Stromal cell of bone marrow (primary cell): ENCODE measurements at places on chromosomes 6 and 20.

DNA sequence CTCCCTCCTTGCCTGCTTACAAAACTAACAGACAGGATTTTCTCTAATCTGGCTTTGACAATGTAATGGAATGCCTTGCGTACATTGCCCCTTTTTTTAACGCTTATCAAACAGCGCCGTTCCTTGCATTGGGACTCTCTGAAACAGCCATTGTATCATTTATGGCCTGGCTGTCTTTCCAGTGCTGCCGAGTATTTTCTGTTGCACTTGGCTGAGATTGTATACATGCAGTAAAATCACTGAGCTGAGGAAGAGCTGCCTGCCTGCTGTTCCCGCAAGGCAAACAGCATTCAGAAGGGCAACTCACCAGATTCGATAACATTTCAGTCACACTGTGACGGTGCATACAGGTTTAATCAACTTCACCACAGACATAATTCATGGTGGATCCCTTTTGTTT is 106.0 kb downstream of the SH3BGRL2 start:
- DNase-seq = no peak

GRCh38 chr6:149114167-149114566 is 203.3 kb upstream of the TAB2 start:
- DNase-seq = no peak

DNA sequence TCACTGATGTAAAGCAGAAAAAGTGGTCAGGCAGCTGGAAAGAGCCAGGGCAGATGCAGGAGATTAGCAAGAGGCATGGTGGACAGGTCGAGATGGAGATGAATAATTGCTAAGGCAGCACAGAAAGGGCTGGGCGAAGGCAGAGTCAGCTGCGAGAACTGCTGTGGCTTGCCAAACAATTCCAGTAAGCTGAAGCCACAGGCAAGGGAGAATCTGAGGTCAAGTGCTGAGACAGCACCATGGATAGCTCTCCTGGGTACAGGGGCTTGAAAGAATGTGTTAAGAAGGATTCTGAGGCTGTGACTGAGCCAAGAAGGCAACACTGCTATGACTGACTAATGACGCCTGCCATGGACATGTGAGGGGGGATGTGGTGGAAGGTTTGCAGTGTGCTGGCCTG is 220.8 kb upstream of the FOXA2 start:
- DNase-seq = peak; percentile 86

- DNase-seq = no peak
Observed at GRCh38 chr20:50303573-50304500, 113.2 kb downstream of the CEBPB start.

DNA sequence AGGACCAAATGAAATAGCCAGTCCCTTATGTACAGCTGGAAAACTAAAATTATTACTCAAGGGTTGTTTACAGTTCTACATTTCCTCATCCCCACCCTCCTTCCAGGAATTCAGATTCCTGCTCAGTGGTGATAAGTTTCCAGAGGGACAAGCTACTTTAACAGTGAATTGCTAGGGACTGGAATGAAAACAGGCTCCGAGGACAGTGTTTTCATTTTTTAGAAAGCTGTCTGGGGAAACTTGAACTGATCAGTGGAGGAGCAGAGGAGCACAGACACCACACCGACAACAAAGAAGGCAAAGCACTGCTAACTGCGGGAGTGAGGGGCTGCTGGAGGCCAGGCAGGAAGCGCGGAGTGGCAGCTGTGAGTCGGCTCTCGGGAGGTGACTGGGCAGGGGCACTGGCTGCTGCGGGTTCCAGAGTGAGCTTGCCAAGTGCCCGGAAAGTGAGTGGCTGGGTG is 322.2 kb downstream of the ESR1 start:
- DNase-seq = no peak

GRCh38 chr6:46340246-46340645 is 151.0 kb downstream of the RCAN2 start:
- DNase-seq = no peak

DNA sequence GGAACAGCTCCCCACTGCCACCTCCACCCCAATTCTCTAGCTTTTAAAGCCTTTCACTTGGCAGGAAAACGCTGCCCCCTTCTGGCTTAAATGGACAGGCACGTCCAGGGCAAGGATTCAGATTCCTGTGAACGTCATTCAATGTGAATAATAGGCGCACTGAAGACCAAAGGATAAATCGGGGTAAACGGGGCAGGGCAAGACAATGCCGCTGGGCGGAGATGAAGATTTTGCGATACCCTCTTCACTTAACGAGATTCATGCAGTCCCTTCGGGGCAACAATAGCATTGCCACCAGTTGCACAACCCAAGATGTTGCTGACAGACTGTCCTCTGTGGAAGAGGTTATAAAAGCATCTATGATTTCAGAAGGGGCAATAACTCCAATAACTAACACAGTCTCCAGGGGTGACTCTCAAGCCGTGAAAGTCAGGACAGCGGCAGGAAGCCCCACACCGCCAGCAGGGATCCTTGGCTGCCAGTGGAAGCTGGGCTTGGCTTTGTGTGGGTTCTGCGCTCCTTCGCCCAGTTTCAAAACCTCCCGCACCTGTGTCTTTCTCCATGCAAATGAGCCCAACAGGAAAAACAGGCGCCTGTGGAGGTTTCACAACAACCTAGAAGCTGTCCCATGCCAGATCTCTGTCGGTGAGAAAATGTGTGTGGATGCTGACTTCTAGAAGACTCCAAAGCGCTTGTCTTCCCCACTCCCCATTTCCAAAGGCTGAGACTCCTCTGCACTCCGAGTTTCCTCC is 291.8 kb downstream of the BMP7 start:
- DNase-seq = peak; percentile 9

- DNase-seq = no peak
Observed at GRCh38 chr6:137893181-137893580, 26.1 kb downstream of the TNFAIP3 start.

DNA sequence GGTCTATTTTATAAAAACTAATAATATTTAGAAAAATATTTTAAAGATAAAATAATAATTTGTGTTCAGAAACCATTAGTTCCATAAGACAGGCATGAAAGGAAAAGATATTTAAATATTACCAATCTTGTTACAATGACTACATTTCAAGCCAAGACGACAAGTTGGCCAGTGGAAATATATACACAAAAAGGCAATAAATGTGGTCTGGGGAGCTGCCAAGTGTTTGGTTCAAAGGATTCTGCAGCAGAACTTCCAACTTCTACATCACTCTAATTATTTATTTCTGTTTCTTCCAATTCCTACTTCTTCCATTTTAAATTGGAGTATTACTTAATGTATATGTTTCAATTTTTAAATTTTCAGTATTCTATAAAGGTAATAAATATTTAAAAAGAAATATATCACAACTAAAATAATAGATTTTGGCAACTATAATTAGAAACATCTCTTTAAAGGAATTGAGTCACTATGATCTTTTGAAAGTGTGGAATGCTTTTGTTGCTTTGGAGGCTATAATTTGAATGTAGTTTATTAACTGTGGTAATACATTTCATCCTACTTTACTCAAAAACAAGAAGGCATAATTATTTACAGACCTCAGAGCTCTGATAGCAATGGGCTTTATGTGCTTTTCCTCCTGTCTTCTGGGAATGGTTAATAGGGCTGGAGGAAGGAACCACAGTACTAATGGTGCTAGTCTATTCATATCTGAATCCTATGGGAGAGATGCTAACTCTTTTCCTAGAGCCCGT is 129.7 kb upstream of the FAM184A start:
- DNase-seq = peak; percentile 62

- no peak for DNase-seq
Observed at GRCh38 chr6:133456439-133456838, 215.3 kb downstream of the EYA4 start.

DNA sequence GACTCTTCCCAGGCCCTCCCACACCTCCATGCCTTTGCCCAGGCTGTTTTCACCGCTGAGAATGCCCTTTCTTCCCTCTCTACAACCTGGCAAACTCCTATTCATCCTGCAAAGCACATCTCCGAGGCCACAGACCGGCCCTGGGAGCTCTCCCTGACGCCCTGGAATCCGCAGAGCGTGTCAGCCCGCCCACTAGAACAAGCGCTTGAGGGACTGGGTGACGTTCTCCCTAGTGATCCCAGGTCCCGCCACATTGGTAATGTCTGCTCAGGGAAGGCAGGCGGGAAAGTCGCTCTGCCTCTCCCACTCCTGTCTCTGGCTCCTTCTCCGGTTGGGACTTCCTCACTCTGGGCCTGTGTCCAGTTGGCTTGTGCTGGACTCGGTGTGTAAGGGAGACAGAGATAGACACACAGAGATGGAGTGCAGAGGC is 61.6 kb downstream of the SRC start:
- DNase-seq = no peak

- no peak for DNase-seq
Observed at GRCh38 chr20:17583126-17583525, 13.3 kb downstream of the DSTN start.

DNA sequence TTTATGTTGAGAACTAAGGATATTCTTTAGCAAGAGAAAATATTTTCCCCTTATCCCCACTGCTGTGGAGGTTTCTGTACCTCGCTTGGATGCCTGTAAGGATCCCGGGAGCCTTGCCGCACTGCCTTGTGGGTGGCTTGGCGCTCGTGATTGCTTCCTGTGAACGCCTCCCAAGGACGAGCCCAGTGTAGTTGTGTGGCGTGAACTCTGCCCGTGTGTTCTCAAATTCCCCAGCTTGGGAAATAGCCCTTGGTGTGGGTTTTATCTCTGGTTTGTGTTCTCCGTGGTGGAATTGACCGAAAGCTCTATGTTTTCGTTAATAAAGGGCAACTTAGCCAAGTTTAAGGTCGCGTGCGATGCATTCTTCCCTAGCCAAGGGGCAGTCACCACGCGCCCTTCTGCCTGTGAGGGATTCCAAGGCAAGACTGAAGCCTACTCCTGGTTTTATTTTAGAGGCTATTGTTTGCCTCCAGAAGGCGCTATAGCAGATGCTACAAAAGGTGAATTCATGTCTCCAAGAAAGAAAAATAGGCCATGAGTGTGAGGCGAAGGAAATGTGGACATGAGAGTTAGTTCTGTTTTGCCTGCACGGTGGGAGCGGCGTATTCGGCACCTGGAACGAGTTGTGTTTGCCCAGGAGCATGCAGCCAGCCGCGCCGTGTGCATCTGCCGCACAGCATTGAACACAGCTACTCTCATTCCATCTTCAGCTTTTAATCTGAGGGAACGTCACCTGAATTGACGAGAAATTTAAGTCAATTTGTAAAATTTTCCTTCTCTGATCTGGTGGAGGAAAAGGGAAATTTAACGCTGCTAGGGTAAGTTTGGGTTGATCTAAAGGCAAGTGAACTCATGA is 40.3 kb upstream of the IRF4 start:
- no peak for DNase-seq

GRCh38 chr6:31814677-31815024 is 432 bp downstream of the HSPA1L start:
- DNase-seq = peak; percentile 98

DNA sequence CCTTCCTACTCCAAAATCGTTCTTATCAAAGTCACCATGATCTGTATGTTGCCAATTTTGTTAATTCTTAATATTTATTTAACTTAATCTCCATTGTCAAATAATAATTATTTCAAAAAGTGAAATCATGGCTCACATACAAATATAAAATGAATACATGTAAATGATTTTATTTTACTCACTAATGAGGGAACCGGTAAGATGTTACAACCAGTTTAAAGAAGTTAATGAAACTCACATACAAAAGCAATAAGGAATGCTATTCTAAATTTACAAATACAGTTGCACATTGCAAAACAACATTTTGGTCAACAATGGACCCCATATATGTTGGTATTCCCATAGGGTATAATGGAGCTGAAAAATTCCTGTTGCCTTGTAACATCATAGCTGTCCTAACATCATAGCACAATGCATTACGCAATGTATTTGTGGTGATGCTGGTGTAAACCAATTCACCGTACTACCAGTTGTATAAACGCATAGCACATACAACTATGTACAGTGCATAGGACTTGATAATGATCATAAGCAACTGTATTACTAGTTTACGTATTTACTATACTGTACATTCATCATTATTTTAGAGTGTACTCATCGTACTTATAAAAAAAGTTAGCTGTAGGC is 6.5 kb upstream of the SLC22A16 start:
- no peak for DNase-seq

DNA sequence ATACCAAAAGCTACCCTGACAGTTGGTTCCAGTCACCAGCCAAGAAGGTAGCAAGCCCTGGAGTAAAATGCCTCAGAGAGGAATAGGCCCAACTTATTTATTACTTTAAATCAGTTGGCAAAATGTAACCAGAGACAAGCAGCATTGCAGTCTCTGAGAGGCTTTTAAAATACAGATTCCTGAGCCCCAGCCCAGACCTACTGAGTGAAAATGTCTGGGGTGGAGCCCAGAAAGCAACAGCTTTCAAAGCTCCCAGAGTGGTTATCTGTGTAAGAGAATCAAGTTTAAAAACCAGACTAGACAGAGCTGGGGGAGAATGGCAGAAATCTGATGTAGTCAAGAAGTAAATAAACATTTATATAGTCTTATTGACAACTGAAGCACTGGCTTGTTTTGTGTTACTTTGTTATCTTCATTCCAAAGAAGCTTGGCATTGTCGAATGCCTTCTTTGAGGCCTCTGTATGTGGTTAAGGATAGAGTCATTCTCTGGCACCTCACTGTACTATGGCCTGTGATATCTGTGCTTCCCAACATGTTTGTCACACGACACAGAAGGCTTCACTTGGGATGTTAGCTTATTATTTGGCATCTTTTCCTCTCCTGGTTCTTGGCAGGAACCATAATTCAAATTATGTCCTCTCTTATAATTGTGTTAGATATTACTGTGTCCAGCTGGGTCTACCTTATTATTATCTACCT is 313.5 kb downstream of the SLC35F1 start:
- DNase-seq = no peak

GRCh38 chr6:19869464-19869863 is 32.3 kb downstream of the ID4 start:
- no peak for DNase-seq

DNA sequence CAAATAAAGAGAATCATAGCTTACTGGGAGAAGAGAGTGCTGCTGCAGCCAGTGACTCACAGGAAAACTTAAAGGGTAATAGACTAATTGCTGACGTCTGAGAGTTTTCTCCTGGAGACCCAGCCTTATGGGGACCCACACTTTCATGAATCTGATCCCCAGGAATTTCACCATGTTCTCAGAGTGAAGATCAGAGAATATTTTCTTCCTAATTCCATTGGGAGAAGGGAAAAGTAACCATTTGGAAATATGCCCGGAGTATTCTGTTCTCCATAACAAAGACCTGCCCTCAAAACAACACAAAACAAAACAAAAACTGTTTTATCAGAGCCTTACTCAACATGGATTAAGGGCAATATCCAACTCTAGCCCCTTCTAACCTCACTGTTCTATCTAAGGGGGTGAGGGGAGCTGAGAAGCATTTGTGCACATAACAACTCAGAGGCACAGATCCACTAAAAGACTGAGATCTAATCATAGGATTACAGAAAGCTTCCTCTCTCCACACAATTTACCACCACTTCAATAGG is 168.2 kb upstream of the SSTR4 start:
- DNase-seq = no peak

- DNase-seq = peak; percentile 63
Observed at GRCh38 chr20:44496976-44497375, 21.3 kb downstream of the TTPAL start.

- DNase-seq = no peak
Observed at GRCh38 chr6:43215066-43215465, 14.2 kb downstream of the DNPH1 start.

GRCh38 chr6:25476126-25476525 is 175.9 kb upstream of the SCGN start:
- DNase-seq = no peak

- DNase-seq = no peak
Observed at GRCh38 chr20:25675161-25675560, 21.5 kb downstream of the ZNF337 start.

- DNase-seq = peak; percentile 37
Observed at GRCh38 chr6:2695454-2696095, 55.1 kb downstream of the MYLK4 start.
